ENCODE measurements at places on chromosomes 7 and 10. TPM values are rescaled to one million over a fixed set of nuclear protein-coding genes. Genes with fewer than 3 reads are reported as not detected.
A peak's percentile ranks its signal among the peaks of the same experiment; 100 is the strongest.

- peaks cover 16% of the 10 kb centered on the region for H3K27me3 ChIP-seq
- H3K27ac ChIP-seq, result peak overlapping the region; percentile 55
- H3K4me3 ChIP-seq, result no peak overlapping the region
- no peak for DNase-seq
Measured at GRCh38 chr10:79022565-79023230, 46.1 kb upstream of the ZMIZ1 start.

DNA sequence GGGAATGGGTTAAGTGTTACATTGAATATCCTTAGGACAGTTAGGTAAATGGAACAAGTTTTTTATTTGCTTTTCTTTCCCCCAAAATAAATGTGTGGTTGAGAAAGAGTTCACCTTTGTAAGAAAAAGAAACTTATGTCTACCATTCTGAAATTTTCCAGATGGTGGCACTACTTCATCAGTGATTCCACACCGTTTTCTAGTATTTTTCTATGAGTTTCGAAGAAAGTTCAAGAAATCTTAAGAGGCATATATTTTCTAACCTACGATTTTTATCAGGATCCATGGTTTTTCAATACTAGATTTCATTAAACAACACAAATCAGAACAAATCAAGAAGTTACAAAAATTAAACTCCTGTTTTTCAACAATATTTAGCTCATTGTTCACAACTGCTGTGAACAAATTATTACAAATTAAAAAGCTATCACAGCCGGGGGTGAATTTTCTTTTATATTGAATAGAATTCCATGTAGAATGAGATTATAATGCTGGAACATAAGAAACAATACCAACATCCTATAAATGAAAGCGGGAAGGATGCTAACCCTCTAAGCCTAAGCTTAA lies 163.1 kb upstream of the NPVF start:
- H3K27ac ChIP-seq, result no peak overlapping the region
- DNase-seq, result no peak
- no peaks in the 10 kb centered on the region for H3K36me3 ChIP-seq
- H3K27me3 ChIP-seq, result no peaks in the 10 kb centered on the region

DNA sequence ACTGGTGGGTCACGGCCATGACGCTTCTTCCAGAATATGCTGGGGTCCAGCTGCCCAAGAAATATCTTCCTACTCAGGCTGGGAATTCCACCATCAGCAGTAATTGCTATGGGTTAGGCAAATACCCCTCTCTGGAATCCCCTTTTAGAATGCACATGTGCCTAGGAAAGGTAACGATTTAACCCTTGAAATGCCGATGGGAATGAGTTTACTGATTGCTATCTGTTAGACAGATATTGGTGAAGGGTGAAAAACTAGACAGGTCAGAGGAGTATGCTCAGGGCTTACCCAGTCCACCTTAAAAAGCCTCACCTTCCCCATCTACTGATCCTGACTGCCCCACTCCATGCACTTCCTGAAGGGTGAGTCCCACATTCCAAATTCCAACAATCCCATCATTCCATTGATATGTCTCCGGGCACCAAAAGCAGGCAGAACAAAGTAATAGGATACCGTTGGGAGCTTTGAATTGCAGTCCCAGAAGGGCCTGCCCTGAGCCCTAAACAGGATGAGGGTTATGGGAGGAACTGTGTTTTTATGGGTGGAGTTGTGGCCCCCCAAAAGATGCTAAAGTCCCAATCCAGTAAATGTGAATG lies 59.3 kb downstream of the DLG5 start:
- no peaks in the 10 kb centered on the region for H3K36me3 ChIP-seq
- no peak overlapping the region for H3K4me3 ChIP-seq
- peaks cover 32% of the 10 kb centered on the region for H3K4me1 ChIP-seq
- no peak for DNase-seq

DNA sequence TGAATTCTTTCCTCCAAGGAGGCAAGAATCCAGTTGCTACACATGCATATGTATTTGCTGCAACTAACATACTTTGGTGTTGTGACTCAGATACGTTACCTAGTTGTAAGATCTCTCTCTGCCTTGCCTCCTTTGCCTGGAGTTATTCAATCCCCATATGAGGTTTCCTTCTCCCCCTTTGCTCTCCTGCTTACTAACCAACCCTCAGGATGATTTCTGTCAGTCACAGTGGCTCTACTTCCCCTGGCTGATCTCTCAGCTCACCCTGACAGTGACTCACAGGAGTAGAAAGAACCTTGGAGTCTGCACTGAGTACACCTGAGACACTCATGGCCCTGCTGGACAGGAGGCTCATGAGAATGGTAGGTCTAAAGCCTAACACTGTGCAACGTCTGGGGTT lies 92.0 kb downstream of the TMEM106B start:
- no peak overlapping the region for H3K4me3 ChIP-seq
- peaks cover 5% of the 10 kb centered on the region for H3K4me1 ChIP-seq
- H3K36me3 ChIP-seq, result no peaks in the 10 kb centered on the region

DNA sequence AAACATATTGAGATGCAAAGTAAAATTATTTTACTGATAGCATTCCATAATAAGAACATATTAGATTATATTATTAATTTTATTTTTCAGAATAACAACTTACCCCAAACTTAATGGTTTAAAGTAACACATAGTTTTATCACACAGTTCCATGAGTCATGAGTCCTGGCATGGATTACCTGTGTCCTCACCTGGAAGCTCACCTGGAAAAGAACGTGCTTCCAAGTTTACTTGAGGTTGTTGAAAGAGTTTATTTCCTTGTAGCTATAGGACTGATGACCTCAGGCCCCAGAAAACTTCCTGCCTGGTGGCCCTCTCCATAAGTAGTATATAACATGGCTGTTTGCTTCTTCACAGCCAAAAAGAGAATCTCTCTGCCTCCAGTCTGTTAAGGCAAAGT lies 254.6 kb downstream of the TFEC start:
- no peak overlapping the region for H3K4me3 ChIP-seq
- H3K27me3 ChIP-seq, result no peaks in the 10 kb centered on the region
- no peak for DNase-seq
- no peak overlapping the region for H3K27ac ChIP-seq
- H3K4me1 ChIP-seq, result no peaks in the 10 kb centered on the region
- H3K36me3 ChIP-seq, result no peaks in the 10 kb centered on the region

DNA sequence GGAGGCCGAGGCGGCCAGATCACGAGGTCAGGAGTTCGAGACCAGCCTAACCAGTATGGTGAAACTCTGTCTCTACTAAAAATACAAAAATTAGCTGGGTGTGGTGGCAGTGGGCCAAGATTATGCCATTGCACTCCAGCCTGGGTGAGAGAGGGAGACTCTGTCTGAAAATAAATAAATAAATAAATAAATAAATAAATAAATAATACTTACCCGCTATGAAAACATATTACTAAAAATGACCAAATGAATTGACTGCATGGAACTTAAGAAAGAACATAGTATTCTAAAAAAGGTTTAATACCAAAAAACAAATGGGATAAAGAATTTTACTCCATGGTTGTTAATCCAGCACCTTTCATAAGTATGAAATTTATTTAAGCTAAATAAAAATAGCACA lies 305.0 kb downstream of the GATA3 start:
- no peaks in the 10 kb centered on the region for H3K36me3 ChIP-seq
- no peaks in the 10 kb centered on the region for H3K4me1 ChIP-seq
- no peak for DNase-seq
- H3K27ac ChIP-seq, result no peak overlapping the region
- H3K27me3 ChIP-seq, result peaks cover 1% of the 10 kb centered on the region

DNA sequence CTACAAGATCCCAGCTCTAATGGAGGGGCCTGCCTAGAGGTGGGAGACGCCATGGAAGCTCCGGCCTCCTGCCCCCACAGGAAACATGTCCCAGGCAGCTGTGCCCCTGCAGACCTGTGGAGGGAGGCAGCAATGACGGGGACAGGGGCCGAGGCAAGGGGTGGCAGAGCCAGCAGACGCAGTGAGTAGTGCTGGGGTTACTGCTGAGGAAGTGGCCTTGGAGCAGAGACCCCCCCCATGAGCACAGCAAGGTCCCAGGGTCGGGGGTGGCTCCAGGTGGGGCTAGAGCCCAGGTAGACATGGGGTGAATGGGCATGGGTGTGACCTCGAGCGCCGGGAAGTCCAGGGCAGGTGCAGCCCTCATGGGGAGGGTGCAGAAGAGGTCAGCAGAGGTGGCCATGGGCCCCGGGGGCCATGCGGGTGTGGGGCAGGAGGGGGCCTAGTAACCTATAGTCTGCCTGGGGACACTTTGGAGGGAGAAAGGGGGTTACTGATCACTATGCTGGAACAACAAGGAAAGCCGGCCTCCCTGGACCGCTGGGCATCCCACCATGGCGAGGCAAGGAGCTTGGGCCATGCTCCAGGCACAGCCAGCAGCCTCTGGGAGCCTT lies 45.5 kb downstream of the JAKMIP3 start:
- no peaks in the 10 kb centered on the region for H3K36me3 ChIP-seq
- H3K27me3 ChIP-seq, result peaks cover 2% of the 10 kb centered on the region
- H3K4me3 ChIP-seq, result no peak overlapping the region
- H3K4me1 ChIP-seq, result peaks cover 2% of the 10 kb centered on the region

- H3K27ac ChIP-seq, result no peak overlapping the region
- peaks cover 5% of the 10 kb centered on the region for H3K27me3 ChIP-seq
- H3K36me3 ChIP-seq, result no peaks in the 10 kb centered on the region
- no peak for DNase-seq
- H3K4me1 ChIP-seq, result peaks cover 11% of the 10 kb centered on the region
- no peak overlapping the region for H3K4me3 ChIP-seq
Measured at GRCh38 chr7:102008535-102009262, 191.3 kb downstream of the CUX1 start.

GRCh38 chr10:75512203-75512933 lies 80.9 kb downstream of the LRMDA start:
- H3K27ac ChIP-seq, result peak overlapping the region; percentile 13
- no peaks in the 10 kb centered on the region for H3K36me3 ChIP-seq
- DNase-seq, result peak; percentile 40
- peak overlapping the region; percentile 58 for H3K4me3 ChIP-seq
- peaks cover 2% of the 10 kb centered on the region for H3K27me3 ChIP-seq
- H3K4me1 ChIP-seq, result peaks cover 12% of the 10 kb centered on the region

DNA sequence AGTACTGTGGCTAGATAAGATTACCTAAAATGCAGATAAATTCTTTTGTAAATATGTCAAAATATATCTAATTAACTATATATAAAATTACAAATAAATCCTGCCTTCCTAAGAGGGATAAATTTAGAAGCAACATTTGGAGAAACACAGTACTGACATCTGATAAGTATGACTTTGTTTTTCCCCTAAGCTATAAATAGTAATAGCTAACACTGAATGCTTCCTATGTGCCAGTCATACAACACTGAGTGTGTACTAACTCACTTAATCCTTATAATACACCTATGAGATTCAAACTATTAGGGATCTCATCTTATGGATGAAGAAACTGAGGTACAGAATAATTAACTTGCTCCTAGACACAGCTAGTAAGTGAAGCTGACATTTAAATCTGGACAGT lies 733.4 kb downstream of the MAGI2 start:
- peaks cover 2% of the 10 kb centered on the region for H3K27me3 ChIP-seq
- H3K4me1 ChIP-seq, result peaks cover 26% of the 10 kb centered on the region
- DNase-seq, result no peak
- no peak overlapping the region for H3K4me3 ChIP-seq
- H3K36me3 ChIP-seq, result peaks cover 8% of the 10 kb centered on the region
- H3K27ac ChIP-seq, result peak overlapping the region; percentile 29

DNA sequence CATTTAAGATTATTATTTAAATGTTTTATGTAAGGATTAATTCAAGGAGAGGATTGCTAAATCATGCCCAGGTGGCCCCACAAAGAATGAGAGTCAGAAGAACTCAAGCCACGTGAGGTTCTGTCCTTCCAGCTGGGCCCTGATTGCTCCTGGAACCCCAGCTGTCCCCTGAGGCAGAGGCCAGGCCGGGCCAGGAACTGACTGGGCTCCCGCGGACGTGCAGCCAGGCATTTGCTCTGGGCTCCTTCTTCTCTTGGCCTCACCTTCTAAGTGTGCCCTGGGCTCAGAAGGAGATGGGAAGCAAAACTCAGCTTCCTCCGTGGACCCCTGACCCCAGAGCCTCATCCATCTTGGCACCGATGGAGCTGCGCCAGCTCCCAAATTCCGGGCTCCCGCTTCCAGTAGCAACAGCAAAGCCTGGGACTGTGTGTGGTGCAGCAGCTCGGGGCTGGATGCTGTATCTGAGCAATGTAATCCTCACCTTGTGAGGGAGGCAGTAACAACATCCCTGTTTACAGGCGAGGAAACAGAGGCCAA lies 250.6 kb upstream of the PPP2R2D start:
- no peak for DNase-seq
- peaks cover 7% of the 10 kb centered on the region for H3K27me3 ChIP-seq
- no peak overlapping the region for H3K4me3 ChIP-seq
- H3K27ac ChIP-seq, result no peak overlapping the region

- H3K36me3 ChIP-seq, result no peaks in the 10 kb centered on the region
- no peaks in the 10 kb centered on the region for H3K27me3 ChIP-seq
- no peak overlapping the region for H3K27ac ChIP-seq
- H3K4me1 ChIP-seq, result peaks cover 18% of the 10 kb centered on the region
- no peak for DNase-seq
Measured at GRCh38 chr7:15678653-15679052, 7.8 kb downstream of the MEOX2 start.

DNA sequence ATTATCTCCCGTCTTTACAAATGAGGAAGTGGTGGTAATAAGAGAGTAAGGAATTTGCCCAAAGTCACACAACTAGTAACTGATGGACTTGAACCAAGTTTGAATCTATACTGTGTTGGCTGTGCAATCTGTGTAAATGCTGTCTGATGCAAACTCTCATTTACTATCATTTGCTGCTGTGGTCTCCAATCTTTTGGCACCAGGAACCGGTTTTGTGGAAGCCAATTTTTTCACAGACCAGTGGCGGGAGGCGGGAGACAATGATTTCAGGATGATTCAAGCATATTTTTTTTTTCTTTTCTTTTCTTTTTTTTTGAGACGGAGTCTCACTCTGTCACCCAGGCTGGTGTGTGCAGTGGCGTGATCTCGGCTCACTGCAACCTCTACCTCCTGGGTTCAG lies 450.0 kb upstream of the FZD8 start:
- H3K4me1 ChIP-seq, result peaks cover 14% of the 10 kb centered on the region
- no peak overlapping the region for H3K4me3 ChIP-seq
- H3K27ac ChIP-seq, result no peak overlapping the region
- no peaks in the 10 kb centered on the region for H3K36me3 ChIP-seq
- H3K27me3 ChIP-seq, result no peaks in the 10 kb centered on the region
- no peak for DNase-seq

DNA sequence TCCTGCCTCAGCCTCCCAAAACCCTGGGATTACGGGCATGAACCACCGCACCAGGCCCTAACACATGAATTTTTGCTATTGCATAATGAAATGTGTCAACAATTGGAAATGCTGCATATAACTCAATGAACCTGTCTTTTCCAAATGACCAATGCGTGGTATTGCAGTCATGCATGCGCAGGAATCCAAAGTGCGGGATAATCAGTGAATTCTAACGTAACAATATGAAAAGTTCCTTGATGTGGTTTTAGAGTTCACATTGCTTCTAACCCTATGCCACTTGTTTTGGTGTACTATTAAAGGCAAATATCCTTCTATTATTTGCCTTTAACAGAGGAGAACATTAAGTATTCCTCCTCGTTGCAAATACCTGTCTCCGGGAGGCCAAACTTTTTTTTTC lies 10.5 kb downstream of the TDRD1 start:
- no peaks in the 10 kb centered on the region for H3K27me3 ChIP-seq
- H3K27ac ChIP-seq, result no peak overlapping the region
- no peaks in the 10 kb centered on the region for H3K36me3 ChIP-seq
- H3K4me1 ChIP-seq, result no peaks in the 10 kb centered on the region
- no peak overlapping the region for H3K4me3 ChIP-seq

The TAS2R3 gene
- 1.6 TPM for total RNA-seq

The PRLHR gene
- 0.22 TPM for total RNA-seq

The MYO1G gene
- total RNA-seq, result 0.54 TPM

The NOLC1 gene
- total RNA-seq, result 59.5 TPM

The DNAJB6 gene
- 120 TPM for total RNA-seq

The KIF11 gene
- 7.2 TPM for total RNA-seq

Measured in glutamatergic neuron (in vitro differentiated cells).